Activated CD4-positive, alpha-beta T cell treated with anti-CD3 and anti-CD28 coated beads for 4 hours (primary cell): ENCODE measurements at places on chromosomes 1 and 21.

GRCh38 chr1:200292699-200293098 is 117.1 kb downstream of the ZNF281 start:
- no peak for DNase-seq

- no peak for DNase-seq
Measured at GRCh38 chr1:186792870-186793581, 35.7 kb upstream of the PLA2G4A start.

GRCh38 chr1:209893751-209894150 is 44.3 kb upstream of the SYT14 start:
- no peak for DNase-seq

DNA sequence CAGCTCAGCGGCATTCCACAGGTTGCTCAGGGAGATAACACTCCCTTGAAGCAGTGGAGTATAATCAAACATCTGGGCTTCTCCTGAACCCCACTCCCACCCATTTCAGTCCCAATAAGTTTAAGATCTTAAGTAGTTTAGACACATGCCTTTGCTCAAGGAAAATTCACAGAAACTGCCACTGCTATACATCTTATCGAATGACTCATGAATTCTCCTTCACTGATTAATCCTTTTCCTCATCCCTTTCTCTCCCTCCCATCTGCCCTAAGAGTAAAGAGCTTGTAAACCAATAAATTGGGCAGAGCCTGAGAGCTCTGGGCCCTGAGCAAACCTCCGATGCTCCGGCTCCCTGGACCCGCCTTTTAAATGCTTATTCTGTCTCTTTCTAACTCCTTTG is 10.2 kb downstream of the VN1R5 start:
- DNase-seq: no peak

DNA sequence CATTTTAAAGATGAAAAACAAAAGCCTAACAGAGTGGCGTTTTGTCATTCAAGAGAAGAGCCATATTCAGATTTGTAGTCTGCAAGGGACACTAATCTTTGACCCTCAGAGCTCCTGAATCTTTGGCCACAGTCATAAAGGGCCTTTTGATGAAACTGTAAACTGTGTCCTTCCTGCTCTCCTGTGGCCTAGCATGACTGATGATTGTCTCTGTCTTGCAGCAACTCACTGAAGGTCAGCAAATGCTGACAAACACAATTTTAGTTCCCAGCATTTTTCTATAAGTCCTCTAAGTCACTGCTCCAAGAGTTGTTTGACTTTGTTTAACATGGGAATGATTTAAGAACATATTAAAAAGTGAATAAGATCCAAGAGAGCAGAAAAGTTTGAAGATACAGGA is 55.3 kb upstream of the PRELP start:
- DNase-seq: no peak

DNA sequence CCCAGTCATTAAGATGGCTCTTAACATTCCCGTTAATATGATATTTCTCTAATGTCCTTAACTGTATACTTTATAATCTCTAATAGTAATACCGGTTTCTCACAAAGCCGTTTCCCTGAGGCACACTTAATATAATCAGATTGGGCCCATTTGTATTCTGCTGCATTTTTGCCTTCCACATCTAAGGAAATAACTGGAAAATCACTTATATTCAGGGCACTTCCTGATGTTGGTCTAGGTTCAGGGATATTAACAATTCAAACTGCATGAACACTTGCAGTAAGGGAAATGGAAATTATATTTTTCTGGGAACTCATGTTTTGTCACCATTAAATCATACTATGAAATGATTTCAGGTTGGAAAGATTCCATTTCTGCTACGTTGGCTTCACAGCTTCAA is 119.8 kb downstream of the TPR start:
- DNase-seq: no peak

- no peak for DNase-seq
Measured at GRCh38 chr1:76939050-76939816, 72.0 kb downstream of the ST6GALNAC5 start.

DNA sequence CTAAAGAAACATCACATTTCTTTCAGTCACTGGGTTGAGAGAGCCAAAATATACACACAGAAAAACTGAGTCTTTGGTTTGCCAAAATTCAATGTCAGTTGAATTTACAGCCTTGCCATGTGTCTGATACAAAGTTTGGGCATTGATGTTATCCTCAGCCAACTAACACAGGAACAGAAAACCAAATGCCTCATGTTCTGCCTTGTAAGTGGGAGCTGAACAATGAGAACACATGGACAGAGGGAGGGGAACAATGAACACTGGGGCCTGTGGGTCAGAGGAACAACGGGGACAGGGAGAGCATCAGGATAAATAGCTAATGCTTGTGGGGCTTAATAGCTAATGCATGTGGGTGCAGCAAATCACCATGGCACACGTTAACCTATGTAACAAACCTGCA is 39.6 kb upstream of the C21orf91 start:
- no peak for DNase-seq

DNA sequence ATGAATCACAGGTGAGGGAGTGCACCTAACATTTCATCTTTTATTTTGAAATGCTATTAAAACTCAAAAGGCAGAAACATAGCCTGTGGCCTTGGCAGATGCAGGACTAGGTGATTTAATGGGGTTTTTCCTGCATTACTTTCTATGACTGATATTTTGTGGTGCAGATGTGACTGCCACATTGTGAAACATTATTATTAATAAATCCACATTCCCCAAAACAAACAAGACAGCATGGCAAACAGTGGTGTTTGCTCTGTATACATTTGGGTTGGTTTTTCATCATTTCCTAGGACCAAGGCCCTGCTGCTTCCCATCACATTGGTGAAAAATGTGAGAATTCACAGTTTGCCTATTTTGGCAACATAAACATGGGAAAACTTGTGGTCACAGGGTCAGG is 247.6 kb upstream of the SGIP1 start:
- no peak for DNase-seq

DNA sequence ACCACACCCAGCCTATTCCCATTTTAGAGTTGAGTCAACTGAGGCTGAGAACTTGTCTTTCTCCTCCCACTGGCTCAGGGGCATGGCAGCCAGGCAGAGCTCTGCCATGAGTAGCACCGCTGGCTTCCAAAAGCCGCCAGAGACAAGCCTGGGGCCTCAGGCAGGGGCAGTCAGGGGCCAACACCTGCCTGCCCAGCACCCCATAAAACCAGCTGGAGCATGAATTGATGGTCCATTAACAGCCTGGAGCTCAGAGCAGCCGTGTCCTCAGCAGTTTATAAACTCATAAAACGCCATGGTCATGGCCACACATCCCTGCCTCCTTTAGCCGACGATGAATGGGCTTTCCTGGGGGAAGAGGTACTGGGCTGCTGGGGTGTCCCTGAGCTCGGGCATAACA is 50.6 kb upstream of the PAX7 start:
- no peak for DNase-seq

DNA sequence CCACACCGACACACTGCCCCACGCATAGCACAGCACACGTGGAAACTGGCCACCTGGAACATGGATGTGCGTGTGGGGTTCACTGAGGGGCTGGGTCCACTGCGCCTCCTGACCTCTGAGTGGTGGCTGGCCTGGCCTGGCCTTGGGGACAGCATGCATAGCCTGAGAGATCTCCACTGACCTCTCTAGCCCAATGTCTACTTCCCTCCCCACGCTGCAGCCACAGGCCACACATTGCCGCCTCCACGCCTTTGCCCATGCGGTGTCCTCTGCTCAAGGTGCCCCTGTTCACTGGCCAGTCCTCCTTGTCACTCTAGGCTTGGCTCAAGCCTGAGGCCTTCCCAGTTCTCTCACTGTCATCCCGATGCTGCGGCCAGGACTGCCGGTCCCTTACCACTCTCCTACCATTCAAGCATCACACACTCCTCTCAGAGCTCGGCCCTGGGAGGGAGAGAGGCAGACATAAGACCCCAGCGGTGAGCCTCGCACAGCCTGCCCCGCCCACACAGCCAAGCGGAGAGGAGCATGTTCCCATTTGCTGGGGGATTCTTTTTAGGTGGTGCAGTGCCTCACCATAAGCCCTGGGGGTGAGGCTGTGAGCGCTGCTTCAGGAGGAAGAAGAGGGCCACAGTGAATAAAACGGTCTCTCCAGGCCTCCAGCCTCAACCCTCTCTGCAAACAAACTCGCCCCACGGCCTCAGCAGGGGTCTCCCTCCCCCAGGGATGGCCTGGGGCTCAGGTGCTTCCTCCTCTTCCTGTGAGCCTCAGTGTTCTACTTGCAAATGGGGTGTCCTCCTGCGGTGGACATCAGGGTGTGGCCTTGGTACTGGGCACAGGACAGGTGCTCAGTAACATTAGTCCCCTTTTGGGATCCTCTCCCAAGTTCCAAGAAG is 80.8 kb downstream of the DMRTB1 start:
- no peak for DNase-seq

- no peak for DNase-seq
Measured at GRCh38 chr1:118322331-118322730, 137.3 kb upstream of the SPAG17 start.

- DNase-seq: no peak
Measured at GRCh38 chr1:212613440-212614335, 5.1 kb downstream of the ATF3 start.

DNA sequence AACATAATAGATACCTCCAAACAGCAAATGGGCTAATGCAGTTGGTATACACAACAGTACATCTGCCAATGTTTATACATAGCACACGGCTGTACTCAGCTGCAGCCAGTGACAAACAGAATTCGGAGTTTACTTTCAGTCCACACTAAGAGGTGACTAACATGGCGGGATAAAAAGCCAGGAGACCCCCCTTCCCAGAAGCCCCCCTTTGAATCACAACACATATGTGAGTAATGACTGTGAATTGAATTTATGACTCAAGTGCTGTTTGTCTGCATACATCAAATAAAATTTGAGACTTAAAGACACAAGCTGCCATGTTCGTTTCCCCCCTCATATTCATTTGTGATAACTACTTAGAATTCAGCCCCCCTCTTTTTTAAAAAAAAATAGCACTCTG is 113.2 kb downstream of the RUNX1 start:
- DNase-seq: no peak

DNA sequence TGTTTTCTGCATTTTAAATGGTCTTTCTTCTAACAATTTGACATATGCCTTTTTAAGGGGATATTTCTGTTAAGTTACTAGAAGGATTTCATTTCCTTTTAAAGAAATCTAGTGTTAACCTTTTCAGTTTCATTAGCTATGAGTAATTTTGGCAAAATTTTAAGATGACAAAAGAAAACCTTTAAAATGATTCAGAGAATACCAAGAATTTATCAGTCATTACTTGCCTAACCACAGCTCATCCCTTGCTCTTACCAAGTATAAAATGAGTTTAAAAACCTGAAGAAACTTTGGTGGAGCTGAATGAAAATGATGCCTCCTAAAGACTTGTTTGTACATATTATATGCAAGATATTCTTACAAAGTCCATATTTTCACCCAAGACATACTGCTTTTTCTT is 101.7 kb downstream of the NEK7 start:
- no peak for DNase-seq

GRCh38 chr1:29396438-29397255 is 160.3 kb downstream of the PTPRU start:
- no peak for DNase-seq

DNA sequence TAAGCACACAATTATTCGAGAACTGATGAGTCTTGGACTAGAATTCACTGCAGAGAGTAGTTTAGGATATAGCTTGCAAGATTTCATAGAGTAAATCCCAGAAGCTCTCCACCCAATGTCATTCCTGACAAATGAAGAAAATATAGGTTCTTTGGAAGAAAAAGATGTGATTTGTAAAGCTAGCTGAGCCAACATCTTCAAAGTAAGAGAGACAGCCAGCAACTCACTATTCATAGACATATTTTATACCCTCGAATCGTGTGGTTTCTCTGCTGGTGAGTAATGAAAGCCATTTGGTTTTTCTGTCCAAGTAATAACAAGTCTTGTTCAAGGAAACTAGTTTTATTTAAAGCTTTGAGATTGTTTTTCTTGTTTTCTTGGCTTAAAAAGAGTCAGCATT is 165.7 kb upstream of the SYT6 start:
- no peak for DNase-seq

DNA sequence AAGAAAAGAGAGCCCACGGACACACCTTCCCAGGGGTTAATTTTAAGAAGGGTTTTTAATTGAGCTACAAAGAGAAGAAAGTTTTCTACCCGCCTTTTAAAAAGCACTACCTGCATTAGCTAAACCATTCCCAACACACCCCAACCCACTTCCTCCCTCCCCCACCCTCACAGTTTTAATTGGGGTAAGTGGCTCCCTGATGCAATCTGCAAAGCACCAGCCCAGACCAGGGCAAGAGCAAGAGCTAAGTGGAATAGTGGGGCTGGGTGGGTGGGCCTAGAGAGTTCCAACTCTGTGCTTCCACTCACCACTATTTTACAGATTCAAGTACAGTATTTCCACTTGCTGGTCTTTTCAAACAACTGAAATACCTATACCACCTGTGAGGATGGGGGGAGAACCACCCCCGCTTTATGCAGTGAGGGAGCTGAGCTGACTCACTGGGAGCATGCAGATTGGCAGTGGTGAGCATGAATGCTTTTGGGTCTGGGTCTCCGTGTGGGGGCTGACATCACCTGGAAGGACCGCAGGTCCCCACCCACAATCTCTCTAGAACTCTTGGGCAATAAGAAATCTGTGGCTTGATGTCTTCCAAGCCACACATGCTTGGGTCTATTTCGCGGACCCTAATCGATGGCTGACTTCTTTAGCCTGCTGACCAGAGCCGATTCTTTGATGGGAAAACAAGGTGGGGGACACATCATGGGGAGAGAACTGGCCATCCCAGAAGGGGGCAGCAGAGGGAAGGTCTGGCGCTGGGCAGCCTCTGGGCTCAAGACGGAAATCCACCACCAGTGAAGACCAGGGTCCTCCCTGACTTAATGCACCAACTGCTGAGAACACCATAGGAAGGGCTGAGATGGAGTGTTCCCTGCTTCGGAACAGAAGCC is 95.5 kb downstream of the SSBP3 start:
- DNase-seq: peak; percentile 31

DNA sequence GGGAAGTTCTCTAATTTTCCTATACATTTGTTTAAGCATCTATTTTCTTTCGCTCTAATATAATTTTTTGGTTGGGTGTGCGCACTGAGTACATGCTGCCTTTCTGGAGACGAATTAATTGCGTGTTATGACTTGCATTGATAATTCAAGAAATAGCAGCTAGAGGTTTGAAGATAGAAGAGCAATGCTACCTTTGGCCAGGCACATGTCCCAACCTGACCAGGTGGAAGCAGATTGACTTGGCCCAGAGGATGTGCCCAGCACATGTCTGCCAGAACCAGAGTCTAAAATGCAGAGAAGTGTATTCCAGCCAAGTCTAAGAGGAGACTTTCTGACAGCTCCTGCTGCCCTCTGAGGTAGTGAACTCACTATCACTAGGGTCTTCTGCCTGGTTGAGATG is 114.3 kb downstream of the SLC35F3 start:
- no peak for DNase-seq

DNA sequence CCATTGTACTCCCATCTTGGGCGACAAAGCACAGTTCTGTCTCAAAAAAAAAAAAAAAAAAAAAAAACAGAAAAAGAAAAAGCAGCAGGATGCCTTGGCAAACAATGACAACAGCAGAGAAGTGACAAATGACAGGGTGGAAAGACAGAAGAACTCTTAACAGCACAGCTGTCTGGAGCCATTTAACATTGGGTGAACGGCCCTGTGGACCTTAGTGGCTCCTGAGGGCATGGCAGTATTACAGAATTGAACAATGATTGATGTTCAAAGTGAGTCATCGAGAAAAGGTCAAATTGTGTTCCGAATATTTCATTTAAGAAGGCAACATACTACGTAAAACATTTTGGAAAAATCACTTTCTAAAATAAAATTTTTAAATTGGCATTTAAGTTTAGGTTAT is 30.0 kb downstream of the DNASE2B start:
- DNase-seq: no peak
